ENCODE measurements at places on chromosomes 13 and 19. TPM values are rescaled to one million over a fixed set of nuclear protein-coding genes. Genes with fewer than 3 reads are reported as not detected.

DNA sequence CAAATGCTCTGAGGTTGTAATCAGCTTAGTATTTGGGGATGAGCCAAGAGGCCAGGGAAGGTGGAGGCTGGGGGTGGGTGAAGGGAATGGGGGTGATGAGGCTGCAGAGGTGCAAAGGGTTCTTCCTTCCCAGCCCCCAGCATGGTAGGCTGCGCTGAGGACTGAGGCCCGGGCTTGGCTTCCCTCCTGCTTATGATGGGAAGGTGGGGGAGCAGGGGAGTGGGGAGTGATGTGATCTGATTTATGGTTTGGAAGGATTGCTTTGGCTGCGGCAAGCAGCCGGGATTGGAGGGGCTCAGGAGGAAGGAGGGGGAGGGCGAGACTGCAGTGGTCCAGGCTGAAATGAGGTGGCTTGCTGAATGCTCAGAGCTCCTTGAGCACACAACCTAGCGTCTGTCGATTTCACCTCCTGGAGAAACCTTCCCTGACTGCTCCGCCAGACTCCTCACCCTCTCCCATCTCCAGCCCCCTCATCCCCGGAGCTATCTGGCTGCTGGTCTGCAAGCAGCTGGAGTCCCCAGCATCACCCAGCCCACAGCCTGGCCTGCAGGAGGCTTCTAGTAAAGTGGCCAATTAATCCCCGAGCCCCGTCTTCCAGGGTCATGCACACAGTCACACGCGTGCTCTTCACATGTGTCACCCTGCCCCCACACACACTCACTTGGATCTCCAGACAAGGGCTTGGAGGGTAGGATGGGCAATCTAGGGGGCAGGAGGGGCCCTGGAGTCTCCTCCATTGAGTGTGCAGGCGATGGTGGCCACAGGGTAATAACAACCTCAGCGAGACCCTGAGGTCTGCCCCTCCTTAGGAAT is 757 bp upstream of the CLEC11A start:
- peak; percentile 46 for DNase-seq

- no peak for DNase-seq
Observed at GRCh38 chr13:78436311-78436710, 167.0 kb downstream of the POU4F1 start.

The RASIP1 gene
- 4.6 TPM for total RNA-seq

- DNase-seq, result peak; percentile 54
Observed at GRCh38 chr19:33432015-33432414, 58.5 kb downstream of the CEBPG start.

- no peak for DNase-seq
Observed at GRCh38 chr13:99320693-99321481, 13.7 kb upstream of the GPR183 start.

DNA sequence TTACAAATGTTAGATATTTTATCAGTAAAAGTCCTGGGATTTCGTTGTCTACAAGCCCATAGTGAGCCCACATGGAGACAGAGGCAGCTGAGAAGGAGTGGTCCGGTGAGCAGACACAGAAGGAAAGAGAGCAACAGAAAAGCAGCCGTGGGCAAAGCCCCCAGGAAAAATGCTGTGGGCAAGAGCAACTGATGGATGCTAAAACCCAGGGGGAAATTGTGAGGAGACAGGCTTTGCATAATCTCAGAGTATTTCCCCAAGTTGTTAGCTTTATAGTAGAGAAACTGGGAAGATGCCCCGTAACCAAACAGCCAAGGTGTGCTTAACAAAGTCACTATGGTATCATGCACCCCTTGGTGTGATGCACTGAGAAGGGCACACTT is 35.1 kb downstream of the GJA3 start:
- DNase-seq, result no peak

DNA sequence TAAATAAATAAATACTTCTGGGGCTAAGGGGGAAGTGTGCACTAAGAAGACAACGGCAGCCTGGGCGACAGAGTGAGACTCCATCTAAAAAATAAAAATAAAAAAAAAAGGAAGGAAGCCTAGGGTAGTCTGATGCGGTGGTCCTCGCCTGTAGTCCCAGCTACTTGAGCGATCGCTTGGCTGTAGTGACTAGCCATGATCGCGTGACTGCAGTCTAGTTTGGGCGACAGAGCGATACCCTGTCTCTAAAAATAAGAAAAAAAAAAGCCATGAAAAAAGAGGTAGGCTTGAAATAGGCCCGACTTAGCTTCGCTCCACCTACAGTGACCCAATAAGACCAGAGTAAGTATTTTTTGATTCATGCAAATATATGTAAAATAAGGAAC is 661 bp upstream of the BABAM1 start:
- DNase-seq, result no peak

- DNase-seq, result peak; percentile 4
Observed at GRCh38 chr13:37138169-37138568, 32.7 kb upstream of the CSNK1A1L start.

GRCh38 chr19:35714601-35715354 is 3.0 kb upstream of the KMT2B start:
- peak; percentile 80 for DNase-seq

GRCh38 chr13:90615236-90615635 is 732.3 kb upstream of the MIR17HG start:
- no peak for DNase-seq

DNA sequence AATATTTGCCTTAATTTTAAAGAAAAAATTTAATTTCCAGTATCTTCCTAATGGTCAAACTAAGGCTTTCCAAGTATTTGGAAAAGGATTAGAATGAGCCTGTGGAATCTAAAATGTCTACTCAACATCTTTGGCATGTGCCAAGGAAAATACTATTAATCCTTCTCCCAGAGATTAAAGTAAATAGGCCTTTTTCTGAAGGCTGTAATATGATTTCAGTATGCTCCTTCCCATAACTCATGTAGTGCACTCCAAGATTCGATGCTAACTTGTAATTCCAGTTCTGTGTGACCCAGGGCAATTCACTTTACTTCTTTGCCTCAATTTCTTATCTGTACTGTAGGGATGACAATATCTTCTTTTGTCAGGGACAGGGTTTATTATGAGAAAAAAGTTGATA is 196.9 kb downstream of the ZIC5 start:
- DNase-seq, result no peak

The NRTN gene
- total RNA-seq, result 8.5 TPM

The CCL25 gene
- total RNA-seq, result not detected

The ITGBL1 gene
- total RNA-seq, result not detected

GRCh38 chr13:48592688-48593049 is 59.8 kb upstream of the RCBTB2 start:
- DNase-seq, result no peak

DNA sequence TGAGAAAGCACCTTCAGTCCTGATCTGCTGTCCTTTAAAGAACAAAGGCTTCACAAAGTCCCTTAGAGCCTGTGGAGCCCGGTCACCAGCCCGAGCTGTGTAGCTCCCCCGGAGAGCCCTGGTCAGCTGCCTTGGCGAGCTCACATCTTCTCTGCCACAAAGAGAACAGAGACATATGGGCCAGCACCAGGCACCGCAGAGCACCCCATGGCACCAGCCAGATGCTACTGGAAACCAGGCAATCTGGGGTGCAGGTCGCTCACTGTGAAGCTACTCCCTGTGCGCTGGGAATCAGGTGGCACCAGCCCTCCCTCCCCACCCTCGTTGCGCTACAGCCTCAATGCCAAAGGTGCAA is 44.3 kb upstream of the F7 start:
- DNase-seq, result no peak

DNA sequence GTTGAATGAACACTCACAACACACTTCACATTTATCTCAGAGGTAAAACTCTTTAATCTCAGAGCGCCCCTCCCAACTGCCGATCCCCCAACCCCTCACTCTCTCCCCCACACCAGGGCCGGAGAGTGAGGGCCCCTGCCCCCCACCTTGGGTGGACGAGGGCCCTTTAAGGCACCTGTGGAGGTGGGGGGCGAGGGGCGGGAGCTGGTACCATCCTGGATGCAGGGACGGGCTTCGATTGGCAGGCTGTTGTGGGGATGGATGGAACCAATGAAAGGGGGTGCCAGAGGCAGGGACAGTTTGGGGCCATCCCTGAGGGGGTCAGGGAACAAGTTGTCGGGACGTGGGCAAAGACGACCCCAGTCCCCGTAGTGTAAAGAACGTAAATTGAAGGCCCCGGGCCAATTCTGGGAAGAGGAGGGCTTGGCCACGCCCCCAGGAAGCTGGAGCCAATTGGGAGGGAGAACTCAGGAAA is 1.7 kb upstream of the PNKP start:
- DNase-seq, result no peak

GRCh38 chr19:38142176-38143035 is 81.6 kb downstream of the DPF1 start:
- peak; percentile 94 for DNase-seq

DNA sequence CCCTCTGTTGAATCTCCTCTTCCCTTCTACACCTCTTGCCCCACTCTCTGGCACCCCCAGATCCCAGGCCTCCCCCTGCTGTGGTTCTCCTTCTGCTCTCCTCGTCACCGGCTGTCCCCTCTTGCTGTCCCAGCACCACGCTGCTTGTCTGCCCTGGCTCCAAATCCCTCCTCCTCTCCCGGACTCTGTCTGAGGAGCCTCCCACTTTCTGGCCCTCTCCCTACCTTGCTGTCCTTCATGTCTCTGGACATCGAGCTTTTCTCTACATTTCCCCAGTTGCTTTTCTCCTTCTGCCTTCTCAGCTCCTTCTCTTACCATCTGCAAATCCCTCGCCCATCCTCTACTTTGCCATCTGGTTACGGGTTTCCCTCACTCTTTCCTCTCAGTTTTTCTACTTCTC is 1.2 kb downstream of the ZNF347 start:
- DNase-seq, result peak; percentile 41

GRCh38 chr19:581399-582111 is 8.1 kb upstream of the HCN2 start:
- no peak for DNase-seq

DNA sequence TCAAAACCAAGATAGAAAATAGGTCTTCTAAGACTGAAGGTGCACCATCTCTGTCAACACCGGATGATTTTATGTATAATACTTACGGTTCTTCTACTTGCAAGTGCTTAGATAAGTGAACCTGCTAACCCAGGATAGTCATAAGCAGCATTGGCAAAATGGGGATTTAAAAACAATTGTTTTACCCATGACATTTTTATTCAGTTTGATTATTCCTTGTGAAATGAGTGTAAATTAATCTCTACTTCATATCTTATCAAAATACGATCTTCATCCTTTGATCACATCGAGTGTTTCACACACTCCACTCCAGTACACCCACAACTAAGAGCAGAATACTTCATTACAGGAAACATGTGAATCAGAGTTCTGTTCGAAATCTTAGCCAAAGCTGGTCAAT is 23.0 kb upstream of the MTRF1 start:
- DNase-seq, result no peak

The PLK5 gene
- 0.14 TPM for total RNA-seq

DNA sequence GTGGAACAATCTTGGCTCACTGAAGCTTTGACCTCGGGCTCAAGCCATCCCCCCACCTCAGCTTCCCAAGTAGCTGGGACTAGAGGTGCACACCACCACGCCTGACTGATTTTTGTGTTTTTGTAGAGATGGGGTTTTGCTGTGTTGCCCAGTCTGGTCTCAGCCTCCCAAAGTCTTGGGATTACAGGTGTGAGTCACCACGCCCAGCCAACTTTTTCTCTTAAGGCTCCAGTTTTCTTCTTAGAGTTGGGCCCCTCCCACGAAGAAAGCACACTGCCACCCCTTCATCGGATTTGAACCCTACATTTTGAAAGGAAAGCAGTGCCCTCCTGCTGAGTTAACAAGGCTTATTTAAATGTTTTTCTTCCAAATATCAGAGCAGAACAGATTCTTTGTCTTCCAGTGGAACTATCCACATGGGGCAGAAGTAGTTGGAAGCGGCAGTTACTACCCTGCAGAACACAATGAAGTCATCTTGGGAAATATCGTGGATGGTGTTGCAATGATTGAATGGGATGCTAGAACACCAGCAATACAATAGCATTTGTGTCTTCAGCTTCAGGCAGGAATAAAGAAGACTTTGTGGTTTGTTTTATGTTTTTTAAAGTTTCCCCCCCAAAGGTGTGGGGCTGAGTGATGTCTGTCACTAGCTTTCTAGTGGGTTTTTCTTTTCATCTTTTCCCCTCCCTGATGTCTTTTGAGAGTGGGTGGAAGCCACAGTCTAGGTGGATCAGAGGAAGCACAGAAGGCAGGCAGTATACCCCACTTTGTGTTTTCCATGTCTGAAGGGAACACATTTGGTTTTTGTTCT is 8.9 kb downstream of the ACTN4 start:
- DNase-seq, result no peak

The PSG6 gene
- total RNA-seq, result not detected

The MEIOSIN gene
- total RNA-seq, result not detected

GRCh38 chr13:106186366-106187030 is 349.0 kb downstream of the EFNB2 start:
- no peak for DNase-seq

DNA sequence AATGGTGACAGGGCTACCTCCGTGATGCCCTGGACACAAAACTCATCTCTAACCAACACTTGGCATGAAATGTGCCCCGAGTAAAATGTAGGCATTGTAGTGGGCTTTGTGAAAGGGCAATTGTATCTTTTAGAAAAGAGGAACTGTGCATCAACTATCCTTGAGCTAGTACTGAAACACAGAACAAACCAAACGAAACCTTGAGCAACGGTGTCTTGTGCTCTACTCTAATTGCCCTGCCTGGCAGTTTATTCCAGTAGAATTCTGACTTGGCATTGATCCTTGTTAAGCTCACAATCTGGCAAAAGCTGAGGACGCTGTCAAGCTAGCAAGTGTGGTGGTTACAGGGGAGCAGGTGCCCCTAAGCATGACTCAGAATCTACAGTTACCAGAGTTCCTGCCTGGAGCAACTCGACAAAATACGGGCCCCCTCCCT is 707.1 kb upstream of the SPRY2 start:
- no peak for DNase-seq

- peak; percentile 89 for DNase-seq
Observed at GRCh38 chr19:14006766-14007562, 844 bp upstream of the RFX1 start.

The SUGP2 gene
- 79.0 TPM for total RNA-seq

The SOX1 gene
- 0.15 TPM for total RNA-seq

- DNase-seq, result no peak
Observed at GRCh38 chr13:99267927-99268326, 9.7 kb upstream of the GPR18 start.

The KPTN gene
- total RNA-seq, result 9.9 TPM

- no peak for DNase-seq
Observed at GRCh38 chr13:93244918-93245280, 18.3 kb downstream of the GPC6 start.

GRCh38 chr13:50955241-50955640 is 45.6 kb downstream of the RNASEH2B start:
- DNase-seq, result no peak

- DNase-seq, result peak; percentile 95
Observed at GRCh38 chr19:2983351-2984214, 6.2 kb downstream of the TLE6 start.
